ENCODE measurements at places on chromosomes 2 and 18.
A peak's percentile ranks its signal among the peaks of the same experiment; 100 is the strongest.

DNA sequence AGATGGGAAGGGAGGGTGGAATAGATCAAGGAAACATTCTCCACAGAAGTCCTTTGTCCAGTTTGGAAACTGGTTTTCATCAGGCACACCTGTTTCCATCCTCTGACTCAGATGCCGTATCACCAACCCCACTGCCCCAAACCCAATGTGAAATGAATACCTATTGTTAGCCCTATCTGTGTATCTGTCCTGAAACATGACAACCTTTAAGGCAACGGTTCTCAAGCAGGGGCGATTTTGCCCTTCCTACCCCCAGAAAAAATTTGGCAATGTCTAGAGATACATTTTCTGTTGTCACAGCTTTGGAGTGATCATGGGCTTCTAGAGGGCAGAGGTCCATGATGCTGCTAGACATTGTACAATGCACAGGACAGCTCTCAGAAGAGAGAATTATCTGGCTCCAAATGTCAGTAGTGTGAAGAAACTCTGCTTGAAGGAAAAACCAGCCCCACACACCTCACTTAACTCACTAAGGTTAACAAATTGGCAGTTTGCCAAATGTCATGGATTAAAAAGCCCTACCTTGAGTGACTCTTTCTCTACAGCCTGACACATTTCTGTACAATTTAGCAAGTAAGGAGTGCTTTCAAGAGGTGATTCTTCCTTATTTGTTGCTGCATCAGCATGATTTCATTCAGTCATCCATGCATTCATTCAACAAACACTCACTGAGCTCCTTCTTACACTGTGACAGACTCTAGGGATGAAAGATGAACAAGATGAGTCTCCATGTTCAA, 3.4 kb downstream of the SCTR start:
- DNase-seq, result no peak

DNA sequence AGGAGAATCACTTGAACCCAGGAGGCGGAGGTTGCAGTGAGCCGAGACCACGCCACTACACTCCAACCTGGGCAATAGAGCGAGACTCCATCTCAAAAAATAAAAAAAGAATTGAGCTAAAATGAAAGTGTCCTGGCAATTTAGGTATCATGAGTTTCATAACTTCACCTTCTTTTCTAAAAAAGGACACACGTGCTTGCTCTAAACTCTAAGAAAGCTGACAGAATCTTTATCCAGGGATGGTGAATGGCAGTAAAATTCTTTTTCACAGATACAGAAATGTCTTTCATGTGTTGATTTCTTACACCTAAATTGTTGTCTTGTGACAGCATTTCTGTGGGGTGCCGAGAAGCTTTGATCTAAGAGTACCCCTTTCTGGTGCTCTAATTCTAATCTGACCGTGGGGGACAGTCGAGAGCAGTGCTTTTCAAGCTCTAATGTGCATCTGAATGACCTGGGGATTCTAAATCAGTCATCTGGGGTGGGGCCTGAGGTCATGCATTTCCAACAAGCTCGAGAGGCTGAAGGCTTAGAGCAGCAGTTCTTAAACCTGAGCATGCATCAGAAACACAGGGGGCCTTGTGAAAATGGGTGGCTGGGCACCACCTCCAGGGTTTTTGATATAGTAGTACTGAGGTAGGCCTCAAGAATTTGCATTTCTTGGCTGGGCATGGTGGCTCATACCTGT, 42.1 kb upstream of the REL start:
- DNase-seq, result no peak

- no peak for DNase-seq
These were observed 584.6 kb upstream of the KLHL29 start for GRCh38 chr2:22800412-22800811.

- DNase-seq, result no peak
These were observed 676.3 kb downstream of the IRS1 start for GRCh38 chr2:226123300-226123699.

DNA sequence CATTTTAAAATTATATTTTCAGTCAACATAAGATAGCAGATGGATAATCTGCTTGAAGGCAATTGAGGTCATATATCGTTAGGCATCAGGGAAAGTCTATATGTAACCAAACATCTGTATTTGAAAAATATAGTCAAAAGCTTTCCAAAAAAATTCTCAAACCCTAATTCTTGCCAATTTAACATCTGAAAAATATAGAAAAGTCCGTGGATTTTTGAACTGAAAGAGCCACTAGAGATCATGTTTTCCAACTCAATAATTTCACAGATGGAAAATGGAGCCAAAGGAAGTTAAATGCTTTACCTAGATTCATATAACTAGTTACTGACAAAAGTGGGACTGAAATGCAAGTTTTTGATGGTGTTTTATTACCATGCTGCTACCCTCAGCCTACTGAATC, 185.1 kb upstream of the ZNF804A start:
- no peak for DNase-seq

DNA sequence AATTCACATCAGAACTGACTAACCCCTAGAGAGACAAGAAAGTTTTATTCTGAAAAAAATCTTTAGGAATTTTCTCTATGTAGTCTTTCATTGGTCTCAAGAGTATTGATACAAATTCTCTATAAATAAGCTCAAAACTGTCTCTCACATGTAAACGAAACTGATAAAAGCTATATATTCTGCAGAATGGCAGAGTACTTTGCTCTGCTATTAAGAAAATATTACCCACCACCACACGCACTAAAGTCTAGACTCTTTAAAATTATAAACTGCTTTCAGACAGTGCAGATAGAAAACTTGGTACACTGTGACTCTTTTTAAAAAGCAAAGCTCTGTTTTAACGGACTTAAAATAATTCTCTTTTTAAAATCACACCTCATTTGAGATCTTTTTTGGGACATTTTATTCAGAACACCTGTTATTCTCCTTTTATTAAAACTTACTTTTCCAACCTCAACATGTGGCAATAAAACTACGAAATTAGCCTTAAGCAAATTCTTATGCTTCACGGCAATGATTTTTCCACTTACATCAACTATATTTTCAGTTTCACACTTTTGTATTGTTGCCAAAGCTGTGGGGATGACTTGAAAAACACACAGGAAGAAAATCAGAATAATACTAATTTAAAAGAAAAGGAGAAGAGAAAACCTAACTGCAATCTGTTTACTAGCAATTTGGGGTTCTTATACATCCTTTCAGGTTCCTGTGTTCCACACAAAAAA, 58.0 kb downstream of the CCDC88A start:
- DNase-seq, result no peak

GRCh38 chr18:52200921-52201663, 138.9 kb upstream of the DCC start:
- no peak for DNase-seq

DNA sequence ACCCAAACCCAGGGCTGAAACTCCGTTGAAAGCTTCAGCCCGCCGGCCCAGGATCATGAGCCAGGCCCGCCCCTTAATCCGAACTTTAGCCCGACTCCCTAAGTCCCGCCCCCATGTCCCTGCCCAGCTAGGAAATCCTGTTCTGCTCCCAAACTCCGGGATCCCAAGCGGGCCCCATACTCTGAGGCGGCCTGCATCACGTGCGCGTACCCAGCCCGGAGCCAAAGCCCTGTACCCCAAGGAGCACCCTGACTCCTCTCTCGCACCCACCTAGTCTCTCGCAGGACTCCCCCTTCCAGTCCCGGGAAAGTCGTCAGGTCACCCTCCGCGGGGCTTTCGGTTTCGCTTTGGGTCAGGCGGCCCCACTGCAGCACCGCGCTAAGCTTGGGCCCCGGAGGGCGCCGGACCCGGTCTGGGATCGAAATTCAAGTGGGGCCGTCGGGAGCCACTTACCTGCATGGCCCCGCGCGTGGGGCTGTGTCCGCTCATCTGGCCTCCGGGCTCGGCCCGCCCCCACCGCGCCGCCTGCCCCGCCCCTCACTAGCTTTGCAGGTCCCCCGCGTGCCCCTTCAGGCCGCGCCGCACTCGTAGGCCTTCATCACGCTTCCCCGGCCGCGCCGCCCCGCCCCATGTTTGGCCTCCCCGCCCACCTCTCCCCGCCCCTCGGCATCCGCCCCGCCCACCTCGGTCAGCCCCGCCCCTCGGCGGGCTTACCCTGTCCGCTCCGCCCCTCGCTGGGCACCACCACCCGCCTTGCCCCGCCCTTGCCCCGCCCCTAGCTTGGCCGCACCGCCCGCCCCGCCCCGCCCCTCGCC, at the start of gene DNPEP:
Gene DNPEP, minus strand, starts transcription at position 607 of the 815 bp plus-strand sequence. Its CDS starts 118 bp downstream, at position 489.
- peak; percentile 94 for DNase-seq

DNA sequence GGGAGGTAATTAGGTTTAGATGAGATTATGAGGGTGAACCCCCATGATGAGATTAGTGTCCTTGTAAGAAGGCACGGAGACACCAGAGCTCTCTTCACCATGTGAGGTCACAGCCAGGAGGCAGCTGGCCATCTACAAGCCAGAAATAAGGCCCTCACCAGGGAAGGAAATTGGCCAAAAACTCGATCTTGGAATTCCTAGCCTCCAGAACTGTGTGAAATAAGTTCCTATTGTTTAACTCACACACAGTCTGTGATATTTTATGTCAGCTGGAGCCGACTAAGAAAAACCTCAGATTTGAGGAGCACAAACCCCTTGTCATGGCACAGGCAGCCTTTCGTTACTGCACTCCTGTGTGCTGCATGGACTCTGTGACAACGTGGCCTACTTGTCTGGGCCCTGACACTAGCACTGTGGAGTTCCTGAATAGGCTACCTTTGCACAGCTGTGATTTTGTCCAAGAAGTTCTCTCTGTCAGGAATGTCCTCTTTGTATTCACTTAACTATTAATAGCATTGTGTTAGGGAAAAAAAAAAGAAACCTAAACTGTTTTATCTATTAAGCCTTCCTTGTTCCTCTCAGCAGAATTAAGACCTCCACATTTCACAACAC, 319.8 kb downstream of the TDRD15 start:
- no peak for DNase-seq

DNA sequence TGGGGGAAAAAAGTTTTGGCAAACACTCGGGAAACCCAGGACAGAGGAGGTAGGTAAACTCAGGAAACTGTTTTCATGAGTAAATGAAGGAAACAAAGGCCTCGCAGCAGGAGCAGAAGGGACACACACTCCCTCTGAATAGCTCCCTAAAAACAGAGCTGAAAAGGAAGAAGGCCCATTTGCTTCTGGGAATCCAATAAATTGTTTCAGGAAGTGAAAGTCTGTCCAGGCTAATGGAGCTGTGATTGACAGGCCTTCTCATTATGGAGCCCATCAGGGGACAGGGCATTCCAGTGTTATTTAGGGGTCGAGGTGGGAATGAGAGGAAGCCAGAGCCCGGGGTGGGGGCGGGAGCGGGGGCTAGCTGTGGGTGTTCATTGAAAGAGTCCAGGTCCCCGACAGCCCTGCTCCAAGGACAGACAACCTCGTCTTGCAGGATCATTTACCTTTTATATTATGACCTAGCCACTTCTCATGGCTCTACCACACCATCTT, 81.2 kb downstream of the GBX2 start:
- DNase-seq, result no peak

- DNase-seq, result no peak
These were observed 77.4 kb downstream of the MERTK start for GRCh38 chr2:111975819-111976218.

- no peak for DNase-seq
These were observed 392.9 kb upstream of the LRATD1 start for GRCh38 chr2:14239605-14240004.

- no peak for DNase-seq
These were observed 418.2 kb upstream of the ZEB2 start for GRCh38 chr2:144937910-144938709.

Measured in stimulated activated naive CD8-positive, alpha-beta T cell treated with anti-CD3 and anti-CD28 coated beads, Interleukin-15, amount 100 ng/mL, for 72 hours (primary cell).